ENCODE measurements at places on chromosomes 5 and 9.

DNA sequence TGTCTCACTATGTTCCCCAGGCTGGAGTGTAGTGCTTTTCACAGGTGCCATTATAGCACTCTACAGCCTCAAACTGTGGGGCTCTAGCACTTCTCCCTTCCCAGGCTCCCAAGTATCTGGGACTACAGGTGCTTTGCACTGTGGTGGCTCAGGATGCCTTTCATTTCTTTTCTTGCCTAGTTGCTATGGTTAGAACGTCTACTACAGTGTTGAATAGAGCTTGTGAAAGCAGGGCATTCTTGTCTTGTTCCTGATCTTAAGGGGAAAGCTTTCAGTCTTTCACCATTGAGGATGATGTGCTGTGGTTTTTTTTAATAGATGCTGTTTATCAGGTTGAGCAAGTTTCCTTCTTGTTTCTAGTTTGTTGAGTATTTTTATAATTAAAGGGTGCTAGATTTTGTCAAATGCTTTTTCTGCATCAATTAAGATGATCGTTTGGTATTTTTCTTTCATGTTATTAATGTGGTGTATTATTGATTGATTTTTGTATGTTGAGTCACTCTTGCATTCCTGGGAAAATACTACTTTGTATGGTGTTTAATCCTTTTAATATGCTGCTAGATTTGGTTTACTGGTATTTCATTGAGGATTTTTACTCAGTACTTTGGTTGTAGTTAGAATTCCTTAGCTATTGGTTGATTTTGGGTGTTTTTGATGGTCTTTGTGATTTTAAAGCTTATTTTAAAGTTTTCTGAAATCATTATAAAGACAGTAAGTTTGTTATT is 35.6 kb downstream of the GPBP1 start:
- peak; percentile 40 for DNase-seq

DNA sequence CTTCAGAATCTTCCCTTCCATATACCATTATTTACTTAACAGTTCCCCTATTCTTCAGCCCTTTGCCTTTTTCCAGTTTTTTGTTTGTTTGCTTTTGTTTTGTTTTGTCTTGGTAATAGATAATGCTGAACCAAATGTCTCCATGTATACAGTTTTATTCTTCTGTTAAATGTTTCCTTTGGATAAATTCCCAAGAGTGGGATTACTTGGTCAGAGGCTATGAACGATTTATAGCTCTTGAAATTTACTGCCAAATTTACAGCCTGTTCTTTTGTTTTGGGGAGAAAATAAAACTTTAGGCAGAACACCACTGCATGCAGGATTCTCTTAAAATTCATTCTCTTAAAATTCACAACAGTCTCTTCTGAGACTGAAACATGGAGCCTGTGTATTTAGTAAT is 38.6 kb downstream of the NR4A3 start:
- DNase-seq, result no peak

GRCh38 chr9:34869390-34869789 is 88.7 kb upstream of the PHF24 start:
- DNase-seq, result peak; percentile 20

DNA sequence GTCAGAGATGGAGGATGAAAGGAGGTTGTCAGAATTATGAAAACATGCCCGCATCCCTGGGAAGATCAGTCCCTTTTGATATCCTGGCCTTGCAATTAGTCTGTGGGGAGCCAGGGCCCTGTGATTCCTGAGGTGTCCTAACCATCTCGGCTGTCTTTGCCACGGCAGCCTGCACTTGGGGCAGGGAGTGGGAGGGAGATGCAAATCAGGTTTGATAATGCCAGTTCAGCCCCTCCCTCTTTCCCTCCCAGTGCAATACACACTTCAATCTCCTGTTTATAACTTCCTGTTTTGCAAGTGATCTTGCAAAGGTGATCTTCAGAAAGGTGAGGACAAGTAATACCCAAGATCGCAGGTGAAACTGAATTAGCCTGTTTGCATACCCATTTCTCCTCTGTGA is 114.0 kb upstream of the ALDH1B1 start:
- no peak for DNase-seq

GRCh38 chr5:2685651-2686272 is 65.7 kb downstream of the IRX2 start:
- no peak for DNase-seq

DNA sequence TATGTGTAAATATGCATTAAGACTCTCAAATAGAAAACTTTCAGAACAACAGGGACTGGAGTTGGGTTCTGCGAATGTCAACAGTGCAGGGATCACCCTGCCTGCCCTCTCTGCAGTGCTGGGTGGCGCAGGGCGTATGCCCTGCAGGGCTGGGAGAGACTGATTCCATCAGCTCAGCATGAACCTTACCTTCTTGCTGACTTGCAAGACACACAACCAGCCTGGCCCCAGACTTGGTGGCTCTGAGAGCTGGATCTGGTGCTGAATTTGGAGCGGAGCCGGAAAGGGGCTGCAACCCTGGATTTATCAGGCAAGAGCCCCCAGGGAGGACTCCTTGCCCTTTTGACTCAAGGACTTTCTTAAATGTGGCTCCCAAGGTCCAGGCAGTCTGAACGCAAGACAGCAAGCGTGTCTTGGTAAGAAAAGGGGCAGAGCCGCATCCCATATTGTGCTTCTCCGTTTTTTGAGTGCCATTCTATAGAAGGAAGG is 376.0 kb upstream of the IRX2 start:
- DNase-seq, result no peak

- DNase-seq, result no peak
Measured at GRCh38 chr5:56064984-56065383, 70.2 kb upstream of the IL6ST start.

DNA sequence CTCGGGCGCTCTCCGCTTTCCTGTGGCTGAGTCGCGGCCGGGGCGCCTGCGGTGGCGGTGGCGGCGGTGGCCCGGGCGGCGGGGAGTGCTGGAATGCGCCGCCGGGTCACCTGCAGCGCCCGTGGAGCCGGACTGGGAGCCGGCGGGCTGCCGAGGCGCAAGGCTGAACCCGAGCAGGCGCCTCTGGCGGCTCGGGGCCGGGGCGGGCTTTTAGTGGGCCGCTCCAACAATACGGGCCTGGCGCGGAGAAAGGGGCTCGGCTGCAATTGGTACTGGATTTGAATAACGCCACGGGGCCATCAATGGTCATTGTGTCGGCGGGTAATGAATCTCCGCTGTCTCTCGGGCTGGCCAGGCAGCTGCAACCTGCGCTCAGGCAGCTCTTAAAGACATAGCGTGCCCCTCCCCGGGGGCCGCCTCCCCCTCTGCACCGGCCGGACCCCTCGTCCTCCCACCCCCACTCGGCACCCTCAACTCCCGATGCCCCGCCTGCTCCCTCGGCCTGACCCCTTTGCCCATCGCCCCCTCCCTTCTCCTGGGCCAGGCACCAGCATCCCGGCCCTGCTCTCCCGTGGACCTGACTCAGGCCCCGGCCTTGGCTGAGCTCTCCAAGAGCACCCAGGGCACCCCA is 22.1 kb downstream of the URM1 start:
- no peak for DNase-seq

DNA sequence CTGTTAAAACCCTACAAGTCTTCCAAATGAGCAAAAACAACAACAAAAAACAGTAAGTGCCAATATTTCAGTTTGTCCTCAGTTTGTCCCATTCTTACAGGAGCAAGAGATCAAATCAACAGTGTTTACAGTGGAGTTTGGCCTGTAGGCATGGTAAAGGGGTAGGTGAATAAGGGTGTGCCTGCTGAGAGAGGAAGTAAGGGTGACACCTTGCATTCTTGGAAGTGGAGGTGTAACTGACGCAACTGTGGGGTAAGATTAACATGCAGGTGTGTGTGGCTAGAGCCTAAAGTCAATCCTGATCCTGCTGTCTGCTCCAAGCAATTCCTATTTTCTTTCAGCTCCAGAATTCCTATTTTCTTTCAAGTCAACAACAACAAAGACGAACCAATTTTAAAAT is 43.4 kb downstream of the PFDN1 start:
- DNase-seq, result no peak

DNA sequence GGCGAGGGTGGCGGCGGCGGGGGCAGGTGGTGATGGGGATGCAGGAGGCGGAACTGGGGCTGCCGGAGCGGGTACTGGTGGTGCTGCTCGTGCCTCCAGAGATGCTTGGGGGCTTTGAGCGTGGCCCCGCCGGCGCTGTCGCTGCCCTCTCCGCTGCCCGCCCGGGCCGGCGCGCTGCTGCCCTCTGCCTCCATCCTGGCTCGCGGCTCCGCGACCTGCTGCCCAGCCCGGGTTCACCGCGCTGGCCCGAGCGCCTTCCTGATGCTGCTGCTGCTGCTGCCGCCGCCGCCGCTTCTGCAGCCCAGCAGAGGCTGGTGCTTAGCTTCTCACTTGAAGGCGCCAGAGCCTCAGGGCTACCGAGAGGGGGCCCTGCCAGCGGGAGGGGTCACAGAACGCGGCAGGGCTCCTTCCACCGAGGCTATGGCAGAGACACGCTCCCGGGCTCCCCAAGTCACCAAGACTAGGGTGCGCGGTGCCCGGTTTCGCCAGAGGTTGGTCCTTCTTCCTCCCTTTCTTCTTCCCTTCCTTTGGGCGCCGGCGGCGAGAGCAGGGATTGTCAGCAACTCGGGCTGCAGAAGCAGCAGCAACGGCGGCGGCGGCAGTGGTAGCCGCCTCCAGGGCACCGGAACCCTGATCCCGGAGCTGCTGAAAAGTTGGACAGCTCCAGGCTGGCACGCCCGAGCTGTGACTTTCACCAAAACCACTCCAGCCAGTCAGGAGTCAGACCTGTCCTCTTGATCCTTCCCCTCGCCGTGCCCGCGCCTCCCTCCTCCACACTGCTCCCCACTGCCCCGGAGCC is at the start of gene PDE4D:
PDE4D (minus strand) TSS at position 298 of the 799 bp plus-strand sequence.
- DNase-seq, result peak; percentile 87

DNA sequence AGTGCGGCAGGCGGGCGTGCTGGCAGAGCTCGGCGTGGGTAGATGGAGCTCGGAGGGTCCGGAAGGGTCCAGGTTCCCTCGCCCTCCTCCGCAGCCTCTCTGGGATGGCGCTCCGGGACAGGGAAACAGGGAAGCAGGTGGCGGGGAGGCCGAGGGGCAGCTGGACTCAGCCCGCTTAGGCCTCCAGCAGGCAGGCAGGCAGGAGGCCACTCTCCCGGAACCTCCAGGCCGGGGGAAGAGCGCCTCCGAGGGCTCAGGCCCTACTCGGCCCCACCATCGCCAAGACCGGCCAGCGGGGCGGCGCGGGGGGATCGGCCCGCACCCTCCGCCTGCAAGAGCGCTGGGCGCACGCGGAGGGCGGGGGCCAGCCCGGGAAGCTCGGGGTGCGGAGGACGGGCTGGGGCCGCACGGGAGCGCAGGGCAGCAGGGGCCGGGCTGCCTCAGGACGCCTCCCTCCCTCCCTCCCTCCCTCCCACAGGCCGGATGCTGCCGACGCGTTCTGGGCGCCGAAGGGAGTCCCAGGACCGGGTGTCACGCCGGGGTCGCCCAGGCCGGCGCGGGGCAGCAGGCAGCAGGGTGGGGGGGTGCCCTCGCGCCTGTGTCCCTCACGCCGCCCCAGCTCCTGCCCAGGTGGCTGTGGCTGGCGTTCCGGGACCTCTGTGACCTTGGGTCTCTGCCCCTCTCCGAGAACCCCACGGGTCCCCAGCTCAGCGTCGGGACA is 977 bp downstream of the MGAT4B start:
- peak; percentile 61 for DNase-seq

- peak; percentile 98 for DNase-seq
Measured at GRCh38 chr9:109974143-109974917, 194.3 kb downstream of the PALM2AKAP2 start.

All from suppressor macrophage treated with lipopolysaccharide for 1 hour (primary cell).